ENCODE measurements at places on chromosomes 1 and 21.
A peak's percentile ranks its signal among the peaks of the same experiment; 100 is the strongest.

GRCh38 chr1:118788463-118788862, 199.7 kb downstream of the TBX15 start:
- DNase-seq, result peak; percentile 50

DNA sequence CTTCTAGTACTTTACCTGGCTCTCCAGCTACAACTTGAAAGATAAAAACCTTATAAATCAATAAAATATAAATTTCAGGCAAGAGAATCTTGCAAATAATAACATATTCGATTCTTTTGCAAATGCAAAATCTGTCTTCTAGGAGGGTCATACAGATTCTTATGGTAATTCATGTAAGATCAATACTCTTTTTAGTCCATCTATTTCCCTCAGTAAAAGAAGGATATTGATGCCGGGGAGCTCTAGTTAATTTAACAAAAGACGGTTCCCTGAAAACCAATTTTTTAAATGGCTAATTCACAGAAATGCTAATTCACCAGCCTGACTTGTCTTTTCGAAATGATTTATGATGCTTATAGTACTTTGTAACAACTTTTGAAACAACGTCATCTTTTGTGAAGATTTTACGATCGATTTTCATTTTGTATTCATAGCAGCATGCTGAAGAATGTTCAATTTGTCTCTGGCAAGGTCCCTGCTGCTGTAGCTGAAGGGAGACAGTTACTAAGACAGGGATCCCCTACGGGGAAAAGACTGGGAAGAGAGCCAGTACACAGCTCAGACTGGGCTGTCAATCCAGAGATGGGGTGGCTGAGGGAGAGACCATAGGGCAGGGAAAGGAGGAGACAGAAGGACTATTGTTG, 90.6 kb upstream of the SPAG17 start:
- DNase-seq, result no peak

DNA sequence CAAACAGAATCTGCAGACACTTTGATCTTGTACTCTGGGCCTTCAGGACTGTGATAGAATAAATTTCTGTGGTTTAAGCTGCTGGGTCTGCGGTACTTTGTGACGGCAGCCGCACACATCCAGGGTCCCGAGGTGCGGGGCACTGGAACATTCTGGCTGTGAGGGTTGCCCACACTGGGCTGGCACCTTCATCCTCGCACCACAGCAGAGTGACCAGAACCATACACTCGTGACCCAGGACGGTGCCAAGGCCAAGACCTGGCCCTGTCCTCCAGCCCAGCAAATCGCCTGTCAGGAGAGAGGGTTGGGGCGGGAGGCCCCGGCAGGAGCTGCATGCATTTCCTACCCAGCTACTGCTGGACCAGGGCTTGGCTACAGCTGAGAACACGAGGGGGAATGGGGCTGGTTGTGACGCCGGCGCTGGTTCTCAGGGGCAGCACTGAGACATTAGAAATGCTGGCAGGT, 2.6 kb upstream of the FTCD start:
- no peak for DNase-seq

DNA sequence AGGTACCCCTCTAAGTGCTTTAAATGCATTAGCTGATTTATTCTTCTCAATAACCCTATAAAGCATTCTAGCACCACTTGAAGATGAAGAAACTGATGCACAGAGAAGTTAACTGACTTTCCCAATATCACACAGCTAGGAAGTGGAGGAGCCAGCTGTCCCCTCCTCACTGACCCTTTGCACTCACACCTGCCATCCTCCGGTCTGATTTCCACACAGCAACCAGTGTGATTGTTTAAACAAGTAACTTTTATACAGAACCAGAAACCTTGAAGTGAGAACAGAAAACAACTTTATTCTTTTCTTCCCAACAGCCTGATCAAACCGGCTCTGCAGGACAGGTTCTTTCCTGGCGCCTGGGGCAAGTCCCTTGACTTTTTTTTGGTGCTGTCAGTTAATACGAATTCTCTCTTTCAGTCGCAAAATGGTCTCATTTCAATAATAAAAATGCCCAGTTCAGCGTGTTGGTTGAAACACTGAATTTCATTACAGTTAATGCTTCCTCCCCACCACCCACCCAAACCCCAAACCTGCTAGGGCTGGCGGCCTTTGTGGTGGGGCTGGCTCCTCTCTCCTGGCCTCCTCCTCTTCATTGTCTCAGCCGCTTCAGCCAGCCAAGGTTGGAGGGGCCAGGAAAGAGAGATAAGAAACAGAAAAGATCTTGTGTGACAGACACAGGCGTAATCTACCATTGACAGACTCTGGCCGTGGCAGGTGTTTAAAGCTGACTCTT, 26.4 kb upstream of the EEIG2 start:
- DNase-seq, result no peak

GRCh38 chr1:187051618-187052232, 223.0 kb downstream of the PLA2G4A start:
- DNase-seq, result peak; percentile 35

DNA sequence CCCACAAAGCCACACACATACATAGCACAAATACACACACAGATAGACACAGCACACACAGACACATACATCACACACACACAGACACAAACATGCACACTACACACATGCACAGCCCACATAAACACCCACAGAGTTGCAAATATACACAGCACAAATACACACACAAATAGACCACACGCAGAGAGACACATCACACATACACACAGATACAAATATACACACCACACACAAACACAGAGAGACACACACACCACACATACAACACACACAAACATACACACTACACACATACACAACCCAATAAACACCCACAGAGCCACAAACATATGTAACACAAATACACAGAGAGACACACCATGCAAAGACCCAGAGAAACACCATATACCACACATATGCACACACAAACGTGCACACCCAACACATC, 154.9 kb downstream of the GLUL start:
- DNase-seq, result no peak

DNA sequence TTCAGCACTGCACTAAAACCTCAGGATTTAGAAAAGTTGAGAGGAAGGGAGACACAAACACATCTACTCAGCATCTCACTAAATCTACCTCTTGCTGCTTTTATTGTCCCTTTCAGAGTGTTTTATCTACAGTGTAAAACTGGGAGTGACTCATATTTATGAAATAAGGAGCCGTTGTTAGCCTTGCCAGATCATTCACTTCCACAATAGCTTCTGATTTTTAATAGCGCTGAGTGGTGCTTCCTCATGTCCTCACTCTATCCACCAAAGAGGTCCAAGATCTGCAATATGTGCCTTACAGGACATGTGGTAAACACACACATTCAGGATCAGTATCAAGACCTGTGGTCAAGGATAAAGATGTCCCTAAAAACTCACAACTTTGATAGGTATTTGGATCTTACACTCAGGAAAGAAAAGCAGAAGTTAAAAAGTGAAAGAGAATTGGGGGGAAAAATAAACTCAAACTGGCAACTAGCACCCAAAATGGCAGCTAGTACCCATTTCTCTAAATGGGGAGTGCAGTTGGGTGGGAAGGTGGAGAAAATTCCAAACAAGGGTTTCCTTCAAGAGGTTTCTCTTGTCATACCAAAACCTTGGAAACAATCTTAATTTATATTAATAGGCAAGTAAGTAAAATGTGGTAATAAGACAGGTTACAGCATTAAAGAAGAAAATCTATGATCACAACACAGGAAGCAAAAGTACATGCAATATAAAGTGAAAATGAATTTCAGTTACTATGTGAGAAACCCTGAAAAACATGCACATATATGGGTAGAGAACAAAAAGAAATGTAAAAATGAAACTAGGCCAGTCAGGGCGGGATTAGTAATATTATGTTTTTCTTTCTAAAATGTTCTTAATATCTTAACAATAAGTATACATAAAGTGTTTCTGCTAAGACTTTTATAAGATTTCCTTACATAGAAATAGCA, 15.9 kb downstream of the DUSP10 start:
- DNase-seq, result no peak

- DNase-seq, result peak; percentile 53
Observed at GRCh38 chr1:44894591-44894990, 51.5 kb upstream of the PTCH2 start.

DNA sequence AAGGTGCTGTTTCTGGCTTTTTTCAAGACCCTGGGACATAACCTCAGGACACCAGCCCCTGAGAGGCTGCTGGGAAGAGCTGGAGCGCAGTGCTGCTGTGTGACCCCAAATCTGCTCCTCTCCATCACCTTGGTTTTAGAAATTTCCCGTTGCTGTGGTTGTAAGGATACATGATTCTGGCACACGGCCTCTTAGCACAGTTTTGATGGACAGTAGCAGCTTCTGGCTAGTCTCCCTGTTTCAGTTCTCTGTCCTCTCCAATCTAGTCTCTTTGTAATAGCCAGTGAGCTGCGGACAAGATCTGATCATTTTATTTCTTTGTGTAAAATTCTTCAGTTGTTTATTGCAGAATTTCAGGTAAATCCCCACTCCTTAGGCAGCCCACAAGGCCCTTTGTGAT, 3.1 kb downstream of the CLIC6 start:
- no peak for DNase-seq

DNA sequence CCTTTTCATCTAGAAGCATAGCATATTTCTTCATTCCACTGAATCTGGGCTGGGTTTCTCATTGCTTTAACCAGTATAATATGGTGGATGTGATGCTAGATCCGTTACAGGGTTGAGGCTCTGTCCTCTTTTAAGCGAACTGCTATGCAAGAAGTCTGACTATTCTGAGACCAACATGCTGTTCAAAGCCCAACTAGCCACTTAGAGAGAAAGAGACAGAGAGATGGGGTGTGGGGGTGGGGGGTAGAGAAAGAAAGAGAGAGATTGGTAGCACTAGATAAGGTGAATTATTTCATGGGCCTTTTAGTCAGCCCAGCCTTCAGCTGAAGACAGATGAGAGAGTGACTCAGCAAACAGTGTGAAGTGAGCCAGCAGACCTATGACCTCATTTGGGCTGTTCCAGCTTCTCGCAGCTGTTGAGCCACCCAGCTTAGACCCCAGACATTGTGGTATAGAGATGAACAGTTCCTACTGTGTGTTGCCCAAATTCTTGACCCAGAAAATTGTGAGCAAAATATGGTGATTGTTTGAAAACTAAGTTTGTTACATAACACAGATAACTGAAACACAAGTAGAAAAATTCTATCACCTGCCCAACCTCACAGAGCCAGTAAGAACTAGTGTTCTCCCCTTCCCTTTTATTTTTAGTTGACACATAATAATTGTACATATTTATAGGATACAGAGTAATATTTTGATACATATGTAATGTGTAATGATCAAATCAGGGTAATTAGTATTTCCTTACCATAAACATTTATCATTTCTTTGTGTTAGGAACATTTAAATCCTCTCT, 40.7 kb upstream of the PRKACB start:
- peak; percentile 68 for DNase-seq
